Right cardiac atrium (tissue), 5 donors: ENCODE measurements at places on chromosomes 6 and 20. TPM values are rescaled to one million over a fixed set of nuclear protein-coding genes. Genes with fewer than 3 reads are reported as not detected.

DNA sequence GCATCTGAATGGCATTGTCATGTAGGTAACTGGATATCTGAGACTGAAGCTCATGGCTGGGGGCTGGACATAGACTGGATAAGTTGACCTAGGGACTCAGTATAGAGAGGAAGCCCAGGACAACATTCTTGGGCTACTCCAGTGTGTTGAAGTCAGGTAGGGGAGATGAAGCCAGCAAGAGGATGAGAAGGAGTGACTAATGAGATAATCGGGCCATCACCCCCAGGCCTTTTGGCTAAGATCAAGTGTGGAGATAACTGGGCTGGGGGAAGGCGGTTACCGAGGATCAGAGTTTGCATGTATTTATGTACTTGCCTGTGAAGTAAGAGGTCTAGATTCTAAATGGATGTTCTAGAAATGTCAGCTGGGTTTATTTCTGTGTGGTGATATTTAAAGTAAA lies 73.4 kb downstream of the ELOVL2 start:
- DNase-seq = no peak

GRCh38 chr6:113292646-113293422 lies 564.3 kb upstream of the MARCKS start:
- no peak for DNase-seq

FLRT3 gene
- 1.1 TPM for total RNA-seq

GRCh38 chr20:14712302-14712739 lies 374.9 kb upstream of the FLRT3 start:
- DNase-seq = no peak

- DNase-seq = no peak
These were observed 998.0 kb upstream of the GJE1 start for GRCh38 chr6:141134723-141135122.

LINC00237 gene
- total RNA-seq = not detected

DNA sequence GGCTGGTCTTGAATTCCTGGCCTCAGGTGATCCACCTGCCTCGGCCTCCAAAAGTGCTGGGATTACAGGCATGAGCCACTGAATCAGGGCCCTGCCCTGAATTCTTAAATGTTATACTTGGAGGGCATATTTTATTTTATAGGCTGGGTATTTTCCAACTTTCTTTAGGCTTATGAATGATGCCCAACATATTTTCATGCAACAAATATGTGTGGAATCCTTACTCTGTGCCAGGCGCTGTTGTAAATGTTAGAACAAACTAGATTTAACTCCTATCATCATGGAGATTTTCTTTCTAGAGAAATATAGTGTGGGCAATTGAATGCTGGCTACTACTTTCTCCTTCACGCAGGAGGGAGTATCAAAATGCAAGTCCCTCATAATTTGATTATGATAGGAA lies 71.2 kb downstream of the SAMD5 start:
- no peak for DNase-seq

GRCh38 chr6:148217921-148218320 lies 124.7 kb upstream of the SASH1 start:
- DNase-seq = no peak

GRCh38 chr6:20172842-20173456 lies 39.3 kb downstream of the MBOAT1 start:
- no peak for DNase-seq

DNA sequence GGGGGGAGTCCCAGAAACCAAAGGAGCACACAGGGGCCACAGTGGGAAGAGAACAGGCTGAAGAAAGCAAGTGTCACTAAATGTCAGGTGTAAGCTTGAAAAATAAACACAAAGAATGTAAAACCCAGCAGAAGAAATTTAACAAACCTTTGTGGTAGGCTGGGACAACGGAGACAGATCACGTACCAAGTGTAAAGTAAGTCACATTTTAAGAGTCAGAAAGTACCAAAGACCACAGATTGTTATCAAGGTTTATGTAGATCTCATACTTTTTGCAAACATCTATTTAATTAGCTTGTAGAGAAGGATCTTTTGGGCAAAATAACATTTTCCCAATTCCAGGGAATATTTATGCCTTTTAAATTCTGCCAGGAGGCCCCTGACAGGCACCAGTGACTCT lies 1.6 kb downstream of the CLIC5 start:
- no peak for DNase-seq

GRCh38 chr20:50292591-50293283 lies 102.1 kb downstream of the CEBPB start:
- peak; percentile 98 for DNase-seq

GJA10 gene
- total RNA-seq = not detected

TNFRSF21 gene
- 9.1 TPM for total RNA-seq

GRCh38 chr6:151103266-151103665 lies 136.5 kb upstream of the AKAP12 start:
- no peak for DNase-seq

- DNase-seq = no peak
These were observed 52.4 kb downstream of the DNAH8 start for GRCh38 chr6:38767560-38767959.

DNA sequence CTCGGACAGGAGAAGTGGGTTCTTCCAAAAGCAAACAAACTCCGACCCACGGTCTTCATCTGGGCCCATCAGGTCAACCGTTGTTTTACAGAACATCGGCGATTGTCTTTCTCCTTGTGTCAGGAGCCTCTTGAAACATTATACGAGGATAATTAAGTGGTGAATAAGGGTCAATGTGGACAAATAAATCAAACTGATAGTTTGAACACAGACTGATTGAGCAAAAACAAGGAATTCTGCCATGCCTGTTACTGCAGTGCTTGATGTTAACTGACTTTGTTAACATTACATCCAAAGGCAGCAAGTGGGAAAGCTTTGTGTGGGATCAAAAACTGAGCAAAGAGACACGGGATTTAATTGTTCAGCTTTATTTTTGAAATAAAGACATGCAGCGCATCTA lies 101.1 kb upstream of the IFNGR1 start:
- no peak for DNase-seq

DNA sequence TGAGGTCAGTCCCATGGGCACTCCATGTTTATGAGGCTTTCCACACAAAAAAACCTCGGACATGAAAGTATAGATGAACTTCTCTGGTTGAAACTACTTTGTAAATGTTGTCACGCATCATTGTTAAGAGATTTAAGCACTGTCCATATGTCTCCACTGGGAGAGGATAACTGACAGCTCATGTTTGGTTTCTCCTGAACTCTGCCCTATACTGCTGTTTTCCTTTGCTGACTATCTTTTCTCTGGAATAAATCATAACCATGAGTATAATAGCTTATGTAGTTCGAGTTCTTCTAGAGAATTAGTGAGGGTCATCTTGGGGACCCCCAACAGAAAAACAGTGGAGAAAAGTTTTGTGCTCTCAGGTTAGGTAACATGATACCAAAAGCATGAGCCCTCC lies 14.3 kb downstream of the THEMIS start:
- DNase-seq = no peak

- no peak for DNase-seq
These were observed 143.2 kb upstream of the RUNX2 start for GRCh38 chr6:45184937-45185336.

- no peak for DNase-seq
These were observed 130.6 kb downstream of the NFATC2 start for GRCh38 chr20:51411870-51412269.

SYNE1 gene
- total RNA-seq = 114 TPM

DNA sequence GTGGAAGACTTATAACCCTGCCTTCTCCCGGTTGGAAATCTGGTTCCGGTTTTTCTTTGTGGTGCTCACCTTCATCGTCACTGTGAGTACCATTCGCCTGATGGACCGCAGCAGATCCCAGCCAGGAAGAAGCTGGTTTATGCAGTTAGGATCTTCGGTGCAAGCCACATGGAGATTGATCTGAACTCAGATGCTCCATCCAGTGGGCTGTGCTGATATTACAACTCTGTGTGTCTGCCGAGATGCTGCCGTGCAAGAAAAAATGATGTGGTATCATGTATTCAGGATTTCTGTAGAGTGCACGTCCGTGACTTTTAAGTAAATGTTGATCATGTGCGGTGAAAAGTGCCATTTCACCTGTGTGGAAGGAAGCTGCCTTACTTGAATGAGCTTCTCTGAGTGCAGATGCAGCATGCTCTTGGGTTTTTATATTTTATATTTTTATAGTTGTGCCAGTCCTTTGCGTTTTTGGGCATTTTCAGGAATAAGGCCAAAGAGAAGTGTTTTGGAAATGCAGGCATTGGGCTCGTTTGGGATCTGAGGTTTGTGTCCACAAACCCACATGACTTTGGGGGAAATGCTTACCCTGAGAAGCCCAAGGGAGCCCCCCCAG lies 39.2 kb downstream of the DYNLT1 start:
- no peak for DNase-seq
